ENCODE measurements at places on chromosomes 3 and 15. TPM values are rescaled to one million over a fixed set of nuclear protein-coding genes. Genes with fewer than 3 reads are reported as not detected.

DNA sequence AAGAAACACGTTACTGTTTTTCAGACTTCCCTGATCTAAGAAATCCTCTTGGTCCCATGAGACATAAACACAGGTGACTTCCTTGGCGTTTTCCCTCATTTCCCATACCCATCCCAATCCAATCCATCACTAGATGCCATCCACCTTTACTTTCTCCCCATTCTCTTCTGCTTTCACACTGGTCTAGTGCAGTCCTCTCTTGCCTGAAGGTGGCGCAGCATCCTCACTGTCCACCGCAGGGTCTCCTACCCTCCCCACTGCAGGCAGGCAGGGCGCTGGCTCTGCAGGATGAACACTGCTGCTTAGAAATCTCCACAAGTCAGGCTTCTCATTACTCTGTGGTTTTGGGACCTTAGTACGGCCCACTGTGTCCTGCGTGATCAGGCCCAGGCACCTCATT lies 58.2 kb downstream of the RAB7A start:
- no peak for DNase-seq

- no peak for DNase-seq
Measured at GRCh38 chr3:49278548-49278947, 1.5 kb upstream of the C3orf62 start.

The HRG gene
- total RNA-seq, result 0.13 TPM

DNA sequence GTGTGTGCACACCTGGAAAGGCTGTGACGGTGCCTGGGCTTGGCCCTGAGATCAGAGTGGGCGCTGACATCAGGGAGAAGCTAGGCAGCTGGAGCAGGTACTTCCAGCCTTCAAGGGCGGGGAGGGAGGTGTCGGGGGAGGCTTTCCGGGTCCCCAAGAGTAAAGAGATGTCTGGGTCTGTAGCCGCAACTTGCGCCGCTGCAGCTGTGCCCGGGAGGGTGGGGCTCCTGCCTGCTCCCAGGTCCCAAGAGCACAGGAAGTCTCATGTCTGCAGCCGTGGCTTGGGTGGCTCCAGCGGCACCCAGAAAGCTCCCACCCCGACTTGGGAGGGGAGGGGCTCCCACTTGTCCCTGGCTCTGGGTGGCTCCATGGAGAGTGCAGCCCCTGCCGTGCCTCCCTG lies 103.2 kb upstream of the BNIP2 start:
- DNase-seq, result no peak

GRCh38 chr15:50137330-50137761 lies 18.3 kb upstream of the ATP8B4 start:
- DNase-seq, result no peak

The LINGO1 gene
- total RNA-seq, result not detected

- no peak for DNase-seq
Measured at GRCh38 chr3:43872901-43873300, 182.2 kb downstream of the ABHD5 start.

DNA sequence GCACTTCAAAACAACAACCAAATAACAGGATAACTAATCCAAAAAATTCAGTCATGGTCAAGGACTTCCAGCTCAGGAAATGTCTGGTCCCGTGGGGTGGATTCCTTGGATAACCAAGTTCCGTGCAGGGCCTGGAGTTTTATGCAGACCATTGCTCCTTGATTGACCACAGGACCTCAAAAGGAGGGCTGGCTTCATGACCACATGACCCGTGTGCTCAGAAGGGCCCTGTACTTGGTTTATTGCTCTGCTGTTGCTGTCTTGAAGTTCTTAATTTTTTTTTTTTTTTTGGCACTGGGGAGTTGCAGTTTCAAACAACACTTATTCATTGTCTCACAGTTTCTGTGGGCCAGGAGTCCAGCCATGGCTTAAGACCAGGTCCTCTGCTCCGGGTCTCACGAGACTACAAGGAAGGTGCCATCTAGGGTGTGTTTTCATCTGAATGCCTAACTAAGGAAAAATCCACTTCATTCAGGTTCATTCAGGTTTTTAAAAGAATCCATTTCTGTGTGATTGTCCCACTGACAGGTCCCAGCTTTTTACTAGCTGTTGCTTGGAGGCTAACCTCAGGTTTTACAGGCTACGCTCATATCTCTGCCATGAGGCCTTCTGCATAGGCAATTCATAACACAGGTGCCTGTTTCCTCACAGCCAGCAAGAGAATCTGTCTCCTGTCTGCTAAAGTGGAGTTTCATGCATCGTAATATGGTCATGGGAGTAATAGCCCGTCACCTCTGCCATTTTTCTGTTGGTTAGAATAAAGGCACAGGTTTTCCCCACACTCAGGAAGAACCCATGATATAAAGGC lies 65.3 kb downstream of the FLNB start:
- no peak for DNase-seq

GRCh38 chr15:60358935-60359682 lies 38.7 kb downstream of the ANXA2 start:
- DNase-seq, result no peak

GRCh38 chr3:122936986-122937385 lies 90.6 kb downstream of the SEMA5B start:
- DNase-seq, result no peak

GRCh38 chr3:4517093-4517492 lies 23.9 kb downstream of the ITPR1 start:
- no peak for DNase-seq

- no peak for DNase-seq
Measured at GRCh38 chr15:68852461-68852860, 31.8 kb upstream of the ANP32A start.

GRCh38 chr3:170054204-170054603 lies 16.4 kb downstream of the GPR160 start:
- DNase-seq, result no peak

The CXCR6 gene
- total RNA-seq, result 2.8 TPM

The TBCCD1 gene
- total RNA-seq, result 20.4 TPM

DNA sequence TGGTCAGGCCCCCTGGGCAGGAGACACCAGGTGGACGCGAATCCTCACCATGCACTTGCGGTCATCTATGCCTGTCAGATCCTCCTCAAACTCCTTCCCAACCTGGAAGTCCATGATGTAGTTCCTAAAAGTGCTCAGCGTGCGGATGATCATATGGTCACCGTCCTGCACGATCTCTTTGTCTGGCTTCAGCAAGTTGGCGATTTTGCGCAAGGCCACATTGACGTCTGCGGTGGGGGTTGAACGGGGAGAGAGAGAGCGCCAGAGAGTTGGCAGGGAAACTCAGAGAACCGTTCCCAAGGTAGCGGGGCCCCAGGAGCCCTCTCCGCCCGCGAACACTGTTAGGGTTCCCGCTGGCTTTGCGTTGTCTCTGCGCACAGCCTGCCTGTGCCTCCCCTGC lies 809 bp downstream of the RBP1 start:
- peak; percentile 12 for DNase-seq

The MESP2 gene
- not detected for total RNA-seq

DNA sequence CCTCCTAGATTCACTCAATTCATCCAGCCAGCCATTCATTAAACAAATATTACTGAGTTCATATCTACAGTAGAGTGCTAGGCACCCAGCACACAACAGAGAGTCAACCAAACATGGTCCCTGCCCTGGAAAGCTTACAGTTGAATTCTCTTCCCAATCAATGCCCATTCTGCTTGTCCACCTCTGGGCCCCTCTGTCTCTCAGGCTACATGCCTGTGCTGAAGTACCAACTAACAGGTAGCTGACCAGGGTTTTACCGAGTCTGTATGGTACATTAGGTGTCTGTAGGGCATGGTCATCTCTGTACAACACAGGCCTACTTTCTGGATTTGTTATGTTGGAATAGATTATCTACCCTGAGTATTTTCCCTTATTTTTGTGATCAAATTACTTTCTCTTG lies 23.3 kb downstream of the PLD1 start:
- DNase-seq, result no peak

- no peak for DNase-seq
Measured at GRCh38 chr15:67189326-67190051, 65.0 kb downstream of the AAGAB start.

GRCh38 chr3:57110798-57111197 lies 50.3 kb downstream of the SPATA12 start:
- peak; percentile 47 for DNase-seq

The LYZL4 gene
- not detected for total RNA-seq

- DNase-seq, result no peak
Measured at GRCh38 chr3:156341831-156342416, 213.0 kb downstream of the SSR3 start.

The TRIM71 gene
- total RNA-seq, result 7.3 TPM

- DNase-seq, result no peak
Measured at GRCh38 chr15:37125143-37125542, 24.8 kb upstream of the MEIS2 start.

GRCh38 chr15:86231864-86232721 lies 152.4 kb downstream of the AGBL1 start:
- peak; percentile 23 for DNase-seq

DNA sequence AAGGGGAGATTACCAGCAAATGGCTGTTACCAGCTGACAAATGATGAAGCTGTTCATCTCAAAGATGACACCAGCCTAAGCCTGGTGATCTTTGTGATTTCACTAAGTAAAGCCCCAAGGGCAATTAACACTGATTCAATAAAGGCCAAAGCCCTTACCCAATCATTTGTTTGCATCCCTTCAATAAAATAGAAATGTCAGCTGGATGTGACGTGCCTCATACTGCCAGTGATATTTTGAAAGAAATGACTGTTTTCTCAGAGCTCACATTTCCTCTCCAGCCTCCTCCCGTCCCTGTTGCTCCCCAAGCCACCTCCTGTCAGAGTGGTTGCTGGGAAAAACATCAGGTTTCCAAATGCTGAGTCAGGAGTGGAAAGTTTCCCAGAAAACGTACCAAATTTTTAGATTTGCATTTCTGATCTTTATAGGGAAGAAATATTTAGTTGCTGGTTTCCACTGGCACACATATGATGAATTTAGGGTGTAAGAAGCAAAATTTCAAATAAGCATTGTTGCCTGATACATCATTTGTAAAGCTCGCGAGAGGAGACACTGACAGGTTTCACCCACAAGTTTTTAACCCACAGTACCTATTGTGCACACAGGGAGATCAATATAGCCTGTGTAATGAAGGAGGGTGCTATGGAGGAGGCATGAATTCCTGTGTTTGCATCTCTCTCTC lies 21.0 kb downstream of the C2CD4A start:
- no peak for DNase-seq

DNA sequence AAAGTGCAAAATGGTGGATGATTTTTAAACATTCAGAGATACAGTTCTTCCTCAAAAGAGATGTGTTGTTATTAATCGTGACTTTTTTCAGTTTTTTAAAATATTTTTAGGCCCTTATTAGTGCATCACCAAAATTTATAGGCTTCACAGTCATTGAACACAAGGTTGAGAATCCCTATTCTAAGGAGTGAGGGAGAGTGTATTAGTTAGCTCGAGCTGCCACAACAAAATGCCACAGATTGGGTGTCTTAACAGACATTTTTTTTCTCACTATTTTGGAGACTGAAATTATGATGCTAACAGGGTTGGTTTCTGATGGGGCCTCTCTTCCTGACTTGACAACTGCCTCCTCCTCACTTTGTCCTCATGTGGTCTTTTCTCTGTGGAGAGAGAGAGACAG lies 145.9 kb upstream of the TPRG1 start:
- DNase-seq, result no peak
